Ovary (tissue), 10 donors: ENCODE measurements at places on chromosomes 13 and 19. TPM values are rescaled to one million over a fixed set of nuclear protein-coding genes. Genes with fewer than 3 reads are reported as not detected.

FTL gene
- 2,855 TPM for total RNA-seq

- no peak for DNase-seq
Measured at GRCh38 chr19:10773969-10774368, 56.1 kb downstream of the DNM2 start.

GRCh38 chr19:22783651-22784410 is at the start of gene ZNF99:
TSS of gene ZNF99 (minus strand) at chr19:22784151. CDS start at chr19:22784016, 135 bp downstream.
- DNase-seq = peak; percentile 68

DNA sequence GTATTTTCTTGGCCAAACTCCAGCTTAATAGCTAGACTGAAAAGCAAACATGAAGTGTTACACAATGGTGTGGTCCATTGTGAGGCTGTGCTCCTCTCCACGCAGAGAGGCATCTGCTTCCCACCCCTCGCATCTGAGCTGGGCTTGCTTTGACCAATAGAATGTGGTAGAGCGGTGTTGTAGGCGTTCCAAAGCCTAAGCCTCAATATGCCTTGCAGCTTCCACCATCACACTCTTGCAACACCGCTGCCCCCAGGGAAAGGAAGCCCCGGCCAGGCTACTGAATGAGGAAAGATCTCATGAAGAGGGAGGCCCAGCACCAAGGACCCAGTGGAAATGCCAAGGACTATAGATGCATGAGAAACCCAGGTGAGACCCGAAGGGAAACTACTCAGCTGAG is 9.4 kb downstream of the FLT1 start:
- no peak for DNase-seq

DNA sequence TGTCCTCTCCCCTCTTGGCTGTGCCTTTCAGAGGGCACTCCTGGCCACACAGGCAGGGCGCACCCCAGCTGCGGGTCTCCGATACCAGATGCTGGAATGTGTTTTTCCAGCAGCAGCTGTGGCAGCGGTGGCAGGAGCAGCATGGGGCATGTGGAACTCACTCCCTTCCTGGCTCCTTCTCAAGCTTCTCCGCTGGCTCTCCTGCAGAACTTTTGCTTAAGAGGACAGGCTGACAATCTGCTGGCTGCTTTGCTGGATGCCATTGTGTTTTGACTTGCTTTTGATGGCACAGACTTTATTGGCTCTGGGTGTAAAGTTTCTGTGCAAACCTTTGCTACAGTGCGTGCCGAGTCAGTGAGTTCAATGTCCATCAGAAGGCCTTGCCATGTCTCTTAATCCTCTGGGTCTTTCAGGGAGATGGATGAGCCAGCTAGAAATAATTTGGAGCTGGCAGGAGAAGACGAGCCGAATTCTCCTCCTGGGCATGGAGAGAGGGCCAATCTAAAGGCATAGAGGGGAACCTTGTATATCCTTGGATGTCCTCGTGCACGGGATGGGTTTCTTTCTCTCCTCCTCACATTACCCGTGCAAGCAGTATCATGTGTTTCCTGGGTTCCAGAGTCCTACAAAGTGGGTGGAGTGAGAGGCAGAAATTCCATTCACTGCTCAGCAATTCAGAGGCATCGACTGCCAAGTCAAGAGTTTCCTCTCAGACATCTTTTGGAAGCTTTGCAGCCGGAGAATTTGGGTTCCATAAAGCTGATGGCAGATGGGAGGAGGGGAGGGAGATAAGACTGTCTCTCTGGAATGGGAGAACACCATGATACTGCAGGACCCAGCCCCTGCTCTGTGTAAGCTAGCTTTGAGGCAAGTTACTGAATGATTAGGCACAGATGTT is 231.2 kb downstream of the FGF9 start:
- no peak for DNase-seq

- no peak for DNase-seq
Measured at GRCh38 chr19:30344446-30345425, 27.4 kb upstream of the ZNF536 start.

CCDC159 gene
- 38.6 TPM for total RNA-seq

- peak; percentile 75 for DNase-seq
Measured at GRCh38 chr13:26604784-26605545, 47.5 kb downstream of the WASF3 start.

- DNase-seq = no peak
Measured at GRCh38 chr19:5623397-5624017, 624 bp downstream of the SAFB start.

DNA sequence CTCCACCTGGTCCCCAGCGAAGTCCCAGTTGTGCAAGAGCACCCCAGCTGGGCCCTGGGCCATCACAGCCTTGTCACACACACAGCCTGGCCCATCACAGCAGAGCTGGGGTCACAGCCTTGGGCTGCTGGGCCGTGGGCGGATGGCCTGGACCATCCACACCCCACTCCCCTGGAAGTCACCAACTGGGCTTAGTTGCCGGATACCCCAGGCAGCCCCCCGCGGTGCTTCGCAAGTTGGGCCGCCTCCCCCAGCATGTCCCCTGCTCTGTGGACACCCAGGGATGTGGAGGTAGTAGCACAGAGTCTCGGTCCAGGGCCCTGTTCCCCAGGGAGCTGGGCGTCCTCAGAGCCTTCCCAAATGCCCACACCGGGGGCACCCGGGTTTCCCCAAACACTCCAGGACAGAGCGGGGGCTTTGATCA is 4.5 kb upstream of the ZNF554 start:
- no peak for DNase-seq

DNA sequence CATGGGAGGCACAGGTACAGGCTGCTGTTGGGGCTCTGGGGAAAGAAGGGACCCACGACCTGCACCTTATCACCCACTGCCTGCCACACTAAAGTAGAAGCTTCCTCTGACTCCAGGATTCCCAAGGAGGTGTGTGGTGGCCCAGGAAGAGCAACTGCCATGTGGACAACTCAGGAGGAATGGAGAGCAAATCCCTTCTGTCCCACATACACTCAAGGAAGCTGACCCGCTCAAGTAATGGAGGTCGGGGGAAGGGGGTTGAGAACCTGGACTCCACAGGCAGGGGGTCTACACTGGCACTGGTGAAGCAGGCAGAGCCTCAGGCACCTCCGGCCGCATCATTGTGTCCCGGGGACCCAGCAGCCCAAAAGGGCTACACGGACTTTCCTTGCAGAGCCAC is 29.4 kb upstream of the SLC15A1 start:
- DNase-seq = no peak

GRCh38 chr13:20099319-20099718 is 61.5 kb downstream of the GJA3 start:
- no peak for DNase-seq

- DNase-seq = no peak
Measured at GRCh38 chr19:17475541-17476115, 5.3 kb downstream of the SLC27A1 start.

DNA sequence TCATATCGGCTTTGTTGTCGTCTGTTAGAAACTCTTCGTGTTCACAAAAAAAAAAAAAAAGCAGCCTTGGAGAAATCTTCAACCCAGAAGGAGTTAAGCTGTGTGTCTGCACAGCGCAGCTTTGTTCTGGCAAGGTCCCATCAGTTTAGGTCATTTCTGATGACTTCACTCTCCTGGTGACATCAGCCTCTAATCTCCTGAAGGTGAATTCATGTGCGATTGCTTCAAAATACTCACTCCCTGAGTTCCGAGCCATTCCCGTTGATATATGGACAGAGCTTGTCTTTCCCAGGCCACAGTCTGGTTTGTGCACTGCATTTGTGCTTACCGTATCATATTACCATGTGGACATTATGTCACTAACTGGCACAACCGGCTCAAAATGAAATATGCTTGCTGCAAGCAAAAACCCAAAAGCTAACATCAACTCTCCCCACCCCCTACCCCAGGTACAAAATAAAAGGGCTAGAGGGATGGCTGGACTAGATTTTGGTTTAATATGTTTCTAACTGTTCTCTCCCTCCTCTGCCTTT is 342.4 kb downstream of the KCNRG start:
- DNase-seq = no peak

- no peak for DNase-seq
Measured at GRCh38 chr19:48290401-48290770, 20.5 kb downstream of the ZNF114 start.

DNA sequence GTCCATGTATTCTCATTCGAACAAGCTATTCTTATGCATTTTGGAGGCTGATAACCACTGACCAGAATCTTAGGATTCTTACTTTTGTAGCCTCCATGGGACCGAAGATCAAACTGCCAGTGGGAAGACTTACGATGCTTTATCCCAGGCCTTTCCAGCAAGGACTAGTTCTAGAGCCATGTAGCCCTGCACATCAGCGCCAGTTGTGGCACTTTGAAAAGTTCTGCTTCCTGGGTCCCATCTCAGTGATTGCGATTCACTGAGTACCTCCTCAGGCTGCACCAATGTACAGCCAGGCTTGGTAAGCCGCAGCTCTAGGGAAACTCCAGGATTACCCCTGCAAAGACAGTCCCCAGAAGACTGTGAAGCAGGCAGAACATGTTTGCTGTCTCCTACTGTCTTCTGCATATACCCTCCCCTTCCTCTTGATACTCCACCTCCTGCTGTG is 18.9 kb upstream of the ENOX1 start:
- DNase-seq = no peak

DNA sequence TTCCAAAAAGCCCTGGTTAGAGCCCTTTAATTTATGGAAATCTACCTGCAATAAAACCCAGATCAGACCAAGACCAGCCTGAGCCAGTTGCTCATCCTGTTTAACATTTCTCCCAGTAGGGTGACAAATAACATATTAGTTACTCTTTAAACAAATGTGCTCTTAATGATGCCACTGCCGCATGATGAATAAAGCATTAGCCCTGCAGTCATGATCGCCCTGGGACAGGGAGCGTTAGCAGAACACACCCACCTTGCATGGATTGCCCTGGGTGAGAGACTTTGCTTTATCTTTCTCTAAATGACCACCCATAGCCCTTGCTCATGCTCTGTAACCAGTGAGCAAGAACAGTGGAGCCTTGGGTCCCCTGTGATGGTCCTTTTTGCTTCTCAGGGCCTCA is 362.4 kb downstream of the ENOX1 start:
- DNase-seq = no peak

IRGC gene
- not detected for total RNA-seq

CIRBP gene
- total RNA-seq = 855 TPM

PGLYRP2 gene
- total RNA-seq = not detected

DNA sequence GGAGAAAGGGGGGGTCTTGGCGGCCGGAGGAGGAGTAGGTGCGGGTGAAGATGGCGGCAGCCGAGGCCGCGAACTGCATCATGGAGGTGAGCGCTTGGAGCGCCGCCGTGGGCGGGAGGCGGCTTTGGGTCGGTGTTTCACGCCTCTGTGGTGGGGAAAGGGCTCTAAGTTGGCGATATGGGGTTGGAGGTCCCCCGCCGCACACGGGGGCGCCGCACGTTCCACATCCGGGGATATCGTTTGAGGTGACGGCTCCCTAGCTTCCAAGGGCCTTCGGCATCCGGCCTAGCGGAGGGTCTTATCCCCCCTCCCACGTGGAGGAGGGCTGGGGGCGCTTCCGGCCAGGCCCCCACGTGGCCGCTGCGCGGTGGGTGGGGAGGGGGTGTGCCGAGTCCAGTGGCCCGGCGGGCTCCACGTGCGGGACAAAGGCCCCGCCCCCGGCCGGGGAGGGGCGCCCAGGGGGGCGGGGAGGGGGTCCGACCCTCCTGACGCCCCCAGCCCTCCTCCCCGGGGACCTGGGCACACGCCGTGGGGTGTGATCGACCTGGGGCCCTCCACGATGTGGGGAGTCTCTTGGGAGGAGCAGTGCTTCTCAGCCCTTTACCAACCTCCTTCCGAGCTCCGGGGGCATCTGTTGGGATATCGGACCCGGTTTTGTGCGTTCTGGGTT is at the start of gene PRMT1:
PRMT1 (plus strand) TSS at position 41 of the 670 bp plus-strand sequence; CDS start at position 51, 10 bp downstream.
- peak; percentile 60 for DNase-seq

DNA sequence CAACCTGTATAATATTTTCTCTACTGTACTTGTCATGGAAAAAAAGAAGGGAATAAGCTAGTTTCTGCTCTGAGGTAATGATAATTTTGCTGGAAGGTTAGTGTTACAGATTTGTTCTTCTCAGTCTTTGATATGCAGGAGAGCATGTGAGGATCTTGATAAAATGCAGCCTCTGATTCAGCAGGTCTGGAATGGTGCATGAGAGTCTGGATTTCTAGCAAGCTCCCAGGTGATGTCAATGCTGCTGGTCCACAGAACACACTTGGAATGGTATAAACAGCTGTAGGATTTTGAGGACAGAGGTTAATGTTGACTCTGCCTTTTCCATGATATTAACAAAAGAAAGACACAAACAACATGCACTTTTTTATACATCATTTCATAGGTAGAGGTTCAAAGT is 173.6 kb downstream of the NDFIP2 start:
- no peak for DNase-seq

C19orf85 gene
- total RNA-seq = not detected

- no peak for DNase-seq
Measured at GRCh38 chr13:98172590-98173422, 4.3 kb downstream of the RNF113B start.

RDH13 gene
- 10.8 TPM for total RNA-seq

DNA sequence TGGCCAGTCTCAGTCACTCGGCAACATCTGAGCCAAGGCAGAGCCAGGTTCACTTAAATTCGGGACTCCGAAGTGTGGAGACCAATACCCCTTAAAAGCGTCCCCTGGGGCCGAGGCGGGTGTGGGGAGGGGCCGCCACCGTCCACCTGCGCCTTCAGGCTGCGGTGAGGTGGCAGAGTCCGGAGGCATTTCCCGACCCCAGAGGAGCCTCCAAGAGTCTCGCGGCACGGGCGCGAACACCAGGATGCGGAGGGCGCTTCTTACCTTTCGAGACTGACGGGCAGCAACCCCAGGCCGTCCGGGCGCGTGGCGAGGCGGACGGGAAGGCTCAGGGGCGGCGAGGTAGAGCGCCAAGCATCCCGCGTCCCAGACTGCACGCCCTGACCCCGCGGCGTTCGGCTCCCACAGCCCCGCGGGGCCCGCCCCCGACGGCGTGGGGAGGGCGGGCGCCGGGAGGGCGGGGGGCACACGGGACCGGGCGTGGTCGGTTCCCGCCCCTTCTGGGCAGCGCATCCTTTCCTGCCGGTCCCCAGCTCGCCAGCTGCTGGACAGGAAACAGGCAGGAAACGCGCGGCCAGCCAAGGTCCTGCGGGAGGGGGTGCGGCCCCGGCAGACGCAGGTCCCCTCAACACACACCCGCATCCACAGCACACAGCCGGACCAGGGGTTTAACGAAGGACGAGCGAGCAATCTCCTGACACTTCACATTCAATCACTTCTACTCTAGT is at the start of gene THSD1:
THSD1 (minus strand) TSS at position 406 of the 728 bp plus-strand sequence. CDS start 3,572 bp downstream, outside the sequence.
- peak; percentile 57 for DNase-seq

GRCh38 chr13:30735872-30736175 is 481 bp downstream of the ALOX5AP start:
- DNase-seq = no peak

CYP4F2 gene
- total RNA-seq = not detected

CAMSAP3 gene
- total RNA-seq = 0.08 TPM

GRCh38 chr19:7515110-7515644 is 726 bp upstream of the ZNF358 start:
- DNase-seq = peak; percentile 81

C19orf25 gene
- total RNA-seq = 21.5 TPM

- no peak for DNase-seq
Measured at GRCh38 chr13:109273326-109273751, 513.0 kb downstream of the IRS2 start.

EDDM13 gene
- not detected for total RNA-seq

MYADM gene
- total RNA-seq = 216 TPM

NMRK2 gene
- total RNA-seq = 0.40 TPM

GRCh38 chr19:5225486-5226345 is 114.9 kb downstream of the PTPRS start:
- DNase-seq = no peak

MUC16 gene
- total RNA-seq = 52.8 TPM
